Activated CD8-positive, alpha-beta memory T cell treated with anti-CD3 and anti-CD28 coated beads, Interleukin-2, amount 10 ng/mL, durations not matched to agents 7 days and 5 days (primary cell): ENCODE measurements at places on chromosomes 1 and 21.

DNA sequence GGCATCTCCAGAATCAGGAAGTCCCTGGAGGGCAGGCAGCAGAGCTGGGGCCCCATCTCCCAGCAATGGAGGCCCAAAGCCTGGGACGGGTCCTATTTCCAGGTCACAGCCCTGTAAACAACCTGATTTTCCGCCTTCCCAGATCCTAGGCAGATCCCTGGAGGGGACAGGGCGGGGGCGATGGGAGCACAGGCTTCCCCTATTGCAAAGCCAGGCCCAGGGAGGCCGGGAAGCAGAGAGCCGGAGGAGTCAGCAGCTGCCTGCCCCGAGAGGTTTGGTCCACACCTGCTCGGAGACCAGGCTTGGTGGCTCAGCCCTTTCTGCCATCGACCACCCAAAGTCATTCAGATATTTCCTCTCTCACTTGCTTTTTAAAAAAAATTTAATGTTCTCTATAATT is 29.2 kb downstream of the CASZ1 start:
- DNase-seq: no peak

GRCh38 chr1:227947676-227948492 is at the start of gene WNT9A:
WNT9A (minus strand) TSS chr1:227947932; CDS start chr1:227947887, 45 bp downstream.
- DNase-seq: peak; percentile 39

GRCh38 chr1:65939636-65940035 is 146.9 kb downstream of the PDE4B start:
- no peak for DNase-seq

- peak; percentile 59 for DNase-seq
Measured at GRCh38 chr1:156214024-156214748, 1.4 kb downstream of the PMF1 start.

GRCh38 chr21:27220416-27220815 is 253.5 kb upstream of the ADAMTS5 start:
- no peak for DNase-seq

DNA sequence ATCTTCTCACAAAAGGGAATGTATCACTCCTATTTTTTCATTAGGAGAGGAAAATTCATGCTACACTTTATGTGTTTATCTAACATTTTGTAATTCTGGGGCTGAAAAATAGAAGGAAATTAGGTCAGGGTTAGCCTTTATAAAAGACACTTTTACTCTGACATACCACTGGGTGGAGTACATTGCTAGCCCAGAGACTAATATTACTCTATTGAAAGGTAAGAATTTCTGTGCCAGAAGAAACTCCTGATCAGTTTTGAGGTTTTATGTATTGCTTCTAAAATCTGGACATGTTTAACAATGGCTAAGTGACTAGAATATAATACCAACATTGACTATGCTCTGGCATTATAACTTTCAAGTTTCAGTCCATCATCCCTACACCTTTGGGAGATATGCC is 724.6 kb downstream of the USP25 start:
- no peak for DNase-seq

DNA sequence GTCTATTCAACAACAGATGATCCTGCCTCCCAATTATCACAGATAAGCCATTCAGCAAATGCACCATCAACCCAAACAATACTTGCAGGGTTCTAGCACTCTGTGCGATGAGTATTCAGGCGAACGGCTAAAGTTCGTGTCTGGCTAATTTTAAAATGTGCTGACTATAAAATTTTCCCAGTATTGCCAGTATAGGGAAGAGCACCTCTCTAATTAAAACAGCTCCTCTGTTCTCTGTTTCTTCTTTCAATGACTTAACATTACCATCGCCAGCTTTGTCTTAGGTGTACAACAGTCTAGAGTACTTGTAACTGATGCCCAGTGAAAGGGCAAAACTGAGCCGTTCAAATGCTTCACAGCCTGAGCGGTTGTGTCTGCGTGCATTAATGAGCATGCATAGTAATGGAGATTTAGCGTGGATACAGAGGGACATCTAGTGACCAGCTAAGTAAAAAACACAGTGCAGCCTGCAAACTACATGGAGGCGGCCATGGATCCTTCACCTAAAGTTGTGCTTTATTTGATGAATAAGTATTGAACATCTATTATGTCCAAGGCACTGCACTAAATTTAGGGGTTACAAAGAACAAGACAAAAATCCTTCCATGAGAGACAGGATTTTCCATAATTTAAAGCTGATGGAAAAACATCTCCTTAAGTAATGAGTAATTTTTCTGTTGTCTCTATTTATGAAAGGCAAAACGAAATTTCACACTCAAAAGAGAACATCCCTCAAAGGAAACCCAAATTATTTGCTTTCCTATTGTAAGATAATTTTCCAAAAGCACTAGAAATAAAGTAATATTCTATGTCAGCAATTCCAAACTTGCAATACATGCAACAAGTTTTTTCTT is 120.0 kb downstream of the SETD4 start:
- no peak for DNase-seq

GRCh38 chr1:61152469-61153105 is 70.2 kb downstream of the NFIA start:
- DNase-seq: no peak

- DNase-seq: no peak
Measured at GRCh38 chr1:29932626-29933025, 696.3 kb downstream of the PTPRU start.

DNA sequence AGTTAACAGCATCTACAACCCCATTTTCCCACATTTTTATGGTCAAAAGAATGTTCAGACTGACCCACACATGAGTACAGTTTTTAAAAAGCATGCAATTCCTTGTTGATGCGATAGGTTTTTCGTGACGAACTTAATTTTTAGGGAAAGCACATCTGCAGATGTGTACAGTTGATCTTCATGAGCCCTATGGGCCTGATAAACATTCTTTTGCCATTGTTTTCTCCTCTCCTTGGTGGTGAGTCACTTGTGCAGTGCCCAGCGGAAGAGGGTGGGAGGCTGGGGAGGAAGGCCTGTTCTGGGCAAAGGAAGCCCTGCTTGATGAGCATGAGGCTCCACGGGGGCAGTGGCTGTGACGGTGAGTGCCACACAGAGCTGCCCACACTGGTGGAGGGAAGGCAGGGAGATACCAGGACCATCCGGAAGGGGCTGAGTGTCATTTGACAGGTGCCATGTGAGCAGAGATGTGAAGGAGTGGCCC is 5.3 kb downstream of the ARF1 start:
- no peak for DNase-seq

DNA sequence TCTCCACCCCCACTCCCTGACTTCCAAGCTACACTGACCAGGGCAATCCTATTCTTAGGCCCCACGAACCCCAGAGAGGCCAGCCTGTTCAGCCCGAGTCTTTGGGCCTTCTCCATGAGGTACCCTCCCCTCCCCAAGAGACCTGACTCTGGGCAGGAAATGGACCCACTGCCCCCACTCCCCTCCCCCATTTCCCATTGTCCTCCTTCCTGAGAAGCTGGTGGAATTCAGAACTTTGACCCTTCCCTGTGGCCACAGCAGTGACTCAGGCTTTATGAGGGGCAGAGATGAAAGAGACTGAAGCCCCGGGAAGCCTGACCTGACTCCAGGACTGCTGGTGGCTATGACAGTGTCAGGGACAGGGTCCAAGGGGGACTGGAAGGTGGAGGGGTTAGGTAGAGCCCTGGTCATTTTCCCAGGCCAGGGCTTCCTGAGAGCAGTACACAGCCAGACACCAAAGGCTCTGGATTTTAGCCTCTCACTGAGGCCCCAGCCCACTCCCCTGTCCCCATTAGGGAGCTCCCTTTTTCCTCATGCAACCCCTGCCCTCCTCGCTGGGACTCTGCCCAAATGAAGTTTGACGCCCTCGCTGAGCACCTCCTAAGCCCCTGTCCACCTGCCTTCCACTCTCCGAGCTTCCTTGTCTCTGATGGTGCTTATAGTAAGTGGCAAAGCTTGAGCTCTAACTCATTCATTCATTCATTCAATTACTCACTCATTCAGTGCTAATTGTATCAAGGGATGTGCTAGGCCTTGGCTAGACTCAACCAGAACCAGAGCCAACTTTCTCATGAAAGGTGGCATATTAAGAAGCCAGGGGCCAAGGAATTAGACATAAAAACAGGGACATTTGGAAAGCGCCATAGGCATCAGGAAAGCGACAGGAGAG is 3.0 kb downstream of the CRYBG2 start:
- no peak for DNase-seq

- DNase-seq: no peak
Measured at GRCh38 chr1:89605692-89606091, 27.2 kb upstream of the LRRC8C start.

DNA sequence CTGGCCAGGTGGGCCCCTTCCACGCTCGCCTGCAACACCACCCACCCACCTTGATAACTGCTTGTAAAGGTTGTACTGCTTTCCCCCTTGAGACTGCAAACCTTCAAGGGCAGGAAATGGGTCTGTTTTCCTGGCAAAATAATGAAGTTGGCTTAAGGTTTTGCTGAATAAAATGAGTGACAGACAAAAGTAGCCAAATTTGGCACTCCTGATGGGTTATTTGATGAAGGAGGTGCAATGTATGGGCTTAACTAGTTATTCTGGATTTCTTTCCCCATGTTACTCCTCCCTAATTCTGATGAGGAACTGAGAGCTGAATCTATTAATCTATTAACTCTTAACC is 14.6 kb upstream of the HLCS start:
- DNase-seq: no peak

- DNase-seq: no peak
Measured at GRCh38 chr1:108791790-108792189, 45.3 kb downstream of the STXBP3 start.

GRCh38 chr1:38571726-38572125 is 287.8 kb downstream of the RRAGC start:
- DNase-seq: no peak

GRCh38 chr1:205017001-205017400 is 26.0 kb upstream of the CNTN2 start:
- DNase-seq: no peak

DNA sequence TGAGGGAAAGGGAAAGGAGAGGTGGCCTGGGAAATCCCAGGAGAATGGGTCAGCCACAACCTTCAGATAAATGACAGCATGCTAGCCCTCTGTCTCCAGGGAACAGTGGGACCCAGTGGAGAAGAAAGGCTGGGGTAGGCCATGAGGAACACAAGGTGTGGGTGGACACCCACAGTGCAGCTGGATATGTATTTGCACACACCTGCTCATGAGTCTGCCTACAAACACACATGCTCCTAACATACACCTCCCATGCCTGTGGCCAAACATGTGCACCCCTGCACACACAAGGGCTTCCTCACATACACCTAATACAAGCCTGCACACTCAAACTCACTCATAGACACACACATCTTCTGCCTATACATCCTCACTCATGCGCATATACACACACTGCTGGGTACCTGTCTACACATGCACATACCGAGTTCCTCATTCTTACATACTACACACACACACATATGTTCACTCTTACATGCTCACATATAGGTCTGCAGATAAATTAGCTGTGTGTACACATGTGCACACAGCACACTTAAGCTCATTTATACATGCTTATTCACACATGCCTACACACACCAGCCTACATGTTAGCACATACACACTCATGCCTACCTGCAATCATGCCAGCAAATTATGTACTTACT is 3.6 kb downstream of the C1orf216 start:
- no peak for DNase-seq

GRCh38 chr1:37479255-37480124 is 5.1 kb downstream of the ZC3H12A start:
- DNase-seq: peak; percentile 94

DNA sequence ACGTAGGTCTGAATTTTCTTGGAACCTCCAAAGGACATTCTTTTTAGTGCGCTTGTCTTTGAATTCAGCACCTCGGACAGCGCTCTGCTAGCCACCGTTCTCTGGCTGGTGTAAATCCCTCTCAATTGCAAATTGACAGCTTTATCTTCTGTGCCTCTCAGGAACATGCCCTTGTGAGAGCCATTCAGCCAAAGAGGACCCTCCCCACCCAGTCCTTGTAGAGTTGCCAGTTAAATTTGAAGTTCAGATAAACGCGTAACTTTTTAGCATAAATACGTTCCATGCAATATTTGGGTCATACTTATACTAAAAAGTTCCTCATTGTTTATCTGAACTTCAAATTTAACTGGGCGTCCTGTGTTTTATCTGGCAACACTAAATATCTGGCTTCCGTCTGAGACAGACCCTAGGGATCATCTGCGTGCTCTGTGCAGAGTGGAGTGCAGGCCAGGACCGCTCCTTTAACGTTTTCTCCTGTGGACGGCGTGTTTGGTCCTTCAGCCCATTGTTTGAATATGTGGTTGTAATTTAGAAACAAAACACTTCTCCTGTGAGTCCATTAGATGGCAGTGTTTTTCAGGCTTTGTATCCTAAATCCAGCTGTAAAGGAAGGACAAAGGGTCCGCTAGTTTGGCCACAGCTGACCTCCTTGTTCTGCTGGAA is 7.0 kb downstream of the KCNAB2 start:
- peak; percentile 64 for DNase-seq

DNA sequence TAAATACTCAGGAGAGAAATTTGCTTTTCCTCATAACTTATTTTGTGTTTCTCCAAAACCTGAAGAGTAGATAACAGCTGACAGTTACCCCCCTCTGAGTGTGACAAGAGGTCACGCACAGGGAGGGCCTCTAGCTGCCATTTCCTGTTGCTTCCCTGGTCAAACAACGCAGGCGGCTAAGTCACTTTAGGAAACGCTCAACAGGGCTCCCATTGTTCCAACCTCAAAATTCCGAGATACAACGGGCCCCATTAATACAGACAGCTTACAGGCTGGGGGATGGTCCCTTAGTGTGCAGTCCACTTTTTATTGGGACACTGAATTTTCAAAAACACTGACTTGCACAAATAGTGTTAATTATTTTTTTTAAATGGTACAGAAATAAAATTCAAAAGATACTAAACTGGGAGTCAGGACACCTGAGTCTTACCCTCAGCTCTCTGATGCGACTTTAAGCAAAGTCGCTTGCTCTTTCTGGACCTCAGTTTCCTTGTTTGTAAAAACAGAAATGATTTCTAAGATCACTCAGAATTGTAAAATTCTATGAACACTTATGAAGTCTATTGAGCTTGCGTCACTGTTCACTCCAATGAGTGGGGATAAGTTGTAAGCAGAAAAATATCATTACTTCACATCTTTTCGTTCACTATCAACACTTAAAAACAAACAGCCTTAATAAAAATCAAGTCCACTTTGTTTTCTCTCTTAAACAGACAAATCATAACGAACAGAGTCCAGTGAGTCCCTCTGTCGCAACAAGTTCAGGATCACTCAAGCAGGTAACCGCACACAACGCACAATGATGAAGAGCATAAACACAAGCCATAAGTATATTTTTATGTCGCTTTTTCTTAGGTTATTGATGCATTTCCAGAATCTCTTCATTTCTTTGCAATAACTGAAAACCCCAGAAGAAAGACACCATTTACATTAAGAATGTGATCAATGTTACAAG is 13.5 kb downstream of the LZIC start:
- no peak for DNase-seq

- DNase-seq: no peak
Measured at GRCh38 chr1:67188137-67188536, 21.9 kb downstream of the IL23R start.

DNA sequence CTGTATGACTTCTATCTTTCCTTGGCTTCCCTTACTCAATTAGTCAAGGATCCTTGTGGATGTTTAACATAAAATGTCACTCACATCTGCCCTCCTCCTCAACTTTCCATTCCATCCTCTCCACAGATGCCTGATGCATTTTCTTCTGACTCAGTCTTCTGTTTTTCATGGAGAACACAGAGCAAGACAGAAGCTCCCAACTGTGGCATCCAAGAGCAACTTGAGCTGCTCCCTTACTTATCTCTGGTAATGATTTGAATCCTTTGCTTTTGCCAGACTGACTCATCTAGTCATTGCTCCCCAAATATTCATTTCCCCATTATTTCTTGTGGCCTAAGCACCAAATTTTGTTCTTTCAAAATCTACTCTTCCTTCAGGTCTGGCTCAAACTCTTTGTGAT is 120.6 kb downstream of the LYPLAL1 start:
- DNase-seq: no peak

- no peak for DNase-seq
Measured at GRCh38 chr1:162367772-162368171, 8.9 kb downstream of the SPATA46 start.
